ENCODE measurements at places on chromosomes 2 and 18. TPM values are rescaled to one million over a fixed set of nuclear protein-coding genes. Genes with fewer than 3 reads are reported as not detected.
A peak's percentile ranks its signal among the peaks of the same experiment; 100 is the strongest.

GRCh38 chr18:21184396-21184996 lies 57.5 kb upstream of the GREB1L start:
- DNase-seq = no peak

- DNase-seq = peak; percentile 1
These were observed 290.1 kb upstream of the HDAC4 start for GRCh38 chr2:239690651-239691631.

DNA sequence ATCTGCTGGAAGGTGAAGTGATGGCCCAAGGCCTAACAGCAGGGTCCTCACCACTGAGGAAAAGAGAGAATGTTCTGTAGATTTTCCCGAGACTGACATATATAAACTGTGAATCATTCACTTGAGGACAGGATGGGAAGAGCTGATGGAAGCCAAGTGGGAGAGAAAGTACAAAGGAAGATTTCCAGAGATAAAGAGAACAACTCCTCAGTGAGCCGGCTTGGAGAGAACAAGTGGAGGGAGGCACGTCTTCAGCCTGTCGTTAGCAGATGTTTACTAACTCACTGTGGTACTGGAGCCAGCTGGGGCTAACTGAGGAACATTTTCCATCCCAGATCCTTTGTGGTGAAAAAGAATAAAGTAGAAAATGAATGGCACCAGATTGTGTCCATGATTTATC lies 552.9 kb upstream of the TNP1 start:
- DNase-seq = no peak

Gene CYP1B1
- 13.8 TPM for total RNA-seq

Gene TEKT4
- not detected for total RNA-seq

DNA sequence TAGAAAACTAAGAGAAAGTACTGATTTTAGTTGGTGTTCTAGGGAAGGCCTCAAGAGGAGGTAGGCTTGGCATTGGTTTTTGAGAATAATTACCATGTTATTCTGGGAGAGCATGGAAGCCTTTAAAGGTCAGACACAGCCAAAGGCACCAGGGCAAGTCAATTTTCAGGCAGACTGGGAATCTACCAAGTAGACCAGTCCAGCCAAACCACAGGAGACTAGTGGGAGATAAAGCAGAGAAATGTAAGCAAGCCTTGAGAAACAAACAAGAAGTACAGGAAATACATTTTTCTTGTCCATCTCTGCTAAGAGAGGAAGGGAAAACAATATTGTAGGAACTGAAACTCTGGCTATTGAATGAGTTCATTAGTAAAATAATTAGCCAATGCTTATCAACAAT lies 5.5 kb upstream of the CCDC68 start:
- no peak for DNase-seq

- DNase-seq = peak; percentile 62
These were observed 376.1 kb downstream of the IRS1 start for GRCh38 chr2:226423498-226423960.

DNA sequence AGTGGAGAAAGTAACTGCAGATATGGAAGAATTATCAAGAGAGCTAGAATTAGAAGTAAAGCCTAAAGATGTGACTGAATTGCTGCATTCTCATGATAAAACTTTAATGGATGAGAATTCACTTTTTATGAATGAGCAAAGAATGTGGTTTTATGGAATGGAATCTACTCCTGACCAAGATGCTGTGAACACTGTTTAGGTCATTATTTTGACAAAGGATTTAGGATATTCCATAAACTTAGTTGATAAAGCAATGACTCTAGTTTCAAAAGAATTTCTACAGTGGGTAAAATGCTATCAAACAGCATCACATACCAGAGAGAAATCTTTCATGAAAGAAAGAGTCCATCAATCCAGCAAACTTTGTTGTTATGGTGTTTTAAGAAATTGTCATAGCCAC lies 1317.7 kb upstream of the ACVR2A start:
- DNase-seq = no peak

Measured in activated CD4-positive, alpha-beta T cell treated with anti-CD3 and anti-CD28 coated beads, Interleukin-2, amount 10 ng/mL, durations not matched to agents 7 days and 5 days (primary cell).